ENCODE measurements at places on chromosomes 11 and 22.

DNA sequence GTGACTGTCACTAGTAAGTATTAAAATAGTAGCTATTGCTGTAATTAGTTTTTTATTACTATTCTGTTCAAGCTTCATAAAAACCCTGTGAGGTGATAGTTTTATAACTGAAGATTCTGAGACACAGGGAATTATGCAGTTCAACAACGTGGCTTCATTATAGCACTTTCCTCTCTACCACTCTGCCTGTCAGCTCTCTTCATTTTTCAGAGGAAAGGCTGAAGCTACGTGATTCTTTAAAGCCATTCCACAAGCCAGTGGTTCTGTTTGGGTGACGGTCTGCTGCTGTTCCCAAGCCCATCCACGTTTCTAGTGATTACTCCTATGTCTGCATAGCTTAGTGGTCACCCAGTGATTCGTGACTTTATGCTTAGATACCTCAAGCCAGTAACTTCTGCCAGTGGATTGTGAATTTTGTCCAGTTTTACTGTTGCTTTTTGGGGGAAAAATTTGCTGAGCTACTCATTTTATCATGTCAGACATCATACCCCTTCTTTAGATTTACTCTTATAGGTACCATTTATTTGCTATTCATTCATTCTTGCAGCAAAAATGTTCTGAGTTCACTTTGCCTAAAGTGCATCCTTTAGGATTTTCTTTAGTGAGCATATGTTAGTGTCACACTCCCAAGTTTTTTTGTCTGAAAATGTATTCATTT is 59.8 kb downstream of the UVRAG start:
- no peak for DNase-seq

GRCh38 chr11:27058456-27058855 is 17.8 kb downstream of the BBOX1 start:
- DNase-seq = no peak

GRCh38 chr22:45242778-45243191 is 2.1 kb upstream of the KIAA0930 start:
- no peak for DNase-seq

DNA sequence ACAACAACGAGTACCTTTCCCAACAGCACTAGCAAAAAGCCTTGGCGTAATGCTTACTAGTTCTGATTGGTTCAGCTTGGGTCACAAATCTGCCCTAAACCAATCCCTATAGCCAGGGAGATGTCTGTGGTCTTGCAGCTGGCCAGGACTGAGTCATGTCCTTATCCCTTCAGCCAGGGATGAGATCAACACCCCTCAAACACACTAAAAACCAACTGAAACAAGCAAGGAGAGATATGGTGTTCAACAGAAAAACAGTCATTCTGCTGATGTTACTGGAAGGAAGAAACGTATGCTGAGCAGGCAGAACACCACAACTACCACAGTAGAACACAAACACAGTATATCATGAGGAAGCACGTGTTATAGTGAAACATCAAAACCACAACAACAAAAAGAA is 375.6 kb downstream of the LARGE1 start:
- DNase-seq = no peak
